ENCODE measurements at places on chromosomes 13 and 19.

- DNase-seq, result no peak
Observed at GRCh38 chr13:93789058-93789457, 562.5 kb downstream of the GPC6 start.

DNA sequence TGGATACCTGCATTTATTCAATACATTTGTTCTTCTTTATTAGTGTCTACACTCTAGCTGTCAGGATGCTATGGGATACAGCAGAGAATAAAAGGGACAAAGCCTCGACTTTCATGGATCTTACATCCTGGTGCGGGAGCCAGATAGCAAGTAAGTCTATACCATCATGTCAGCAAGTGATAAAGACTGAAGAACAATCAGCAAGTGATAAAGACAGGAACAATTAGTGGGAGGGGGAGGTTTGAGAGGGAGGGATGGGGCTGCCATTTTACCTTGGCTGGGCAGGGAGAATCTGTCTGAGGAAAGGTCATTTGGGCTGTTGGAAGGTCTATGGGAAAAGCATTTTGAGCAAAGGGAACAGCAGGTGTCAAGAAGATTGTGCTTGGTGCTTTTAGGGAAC, 2.6 kb upstream of the UBE2S start:
- no peak for DNase-seq

- DNase-seq, result no peak
Observed at GRCh38 chr13:108919036-108919907, 289.9 kb downstream of the MYO16 start.

DNA sequence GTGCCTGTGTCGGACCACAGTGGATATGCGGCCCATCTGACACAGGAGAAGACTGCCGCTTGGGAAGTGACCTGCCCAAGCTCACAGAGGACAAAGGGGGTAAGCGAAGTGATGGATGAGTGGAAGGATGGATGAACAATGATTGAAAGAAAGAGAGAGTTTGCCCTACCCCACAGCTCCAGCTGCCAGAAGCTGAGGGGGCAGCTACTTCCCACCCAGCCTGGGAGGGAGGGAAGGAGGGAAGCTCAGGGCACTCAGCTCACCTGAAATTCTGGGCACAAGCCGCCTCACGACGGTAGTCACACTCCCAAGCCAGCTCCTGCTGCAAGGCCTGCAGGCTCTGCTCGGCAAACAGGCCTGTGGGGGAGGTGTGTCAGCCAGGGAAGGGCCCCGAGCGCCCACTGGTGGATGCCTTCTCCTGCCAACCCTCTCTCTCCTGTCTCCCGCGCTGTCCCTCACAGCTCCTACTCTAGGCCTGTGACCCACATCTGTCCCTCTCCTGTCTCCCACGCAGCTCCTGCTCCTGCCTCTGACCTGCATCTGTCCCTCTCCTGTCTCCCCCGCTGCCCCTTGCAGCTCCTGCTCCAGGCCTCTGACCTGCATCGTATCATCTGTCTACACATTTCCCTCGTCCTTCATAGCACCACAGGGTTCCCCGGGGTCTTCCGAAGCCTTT, 12.0 kb upstream of the NUMBL start:
- no peak for DNase-seq

- no peak for DNase-seq
Observed at GRCh38 chr13:41398494-41399170, 58.7 kb upstream of the RGCC start.

DNA sequence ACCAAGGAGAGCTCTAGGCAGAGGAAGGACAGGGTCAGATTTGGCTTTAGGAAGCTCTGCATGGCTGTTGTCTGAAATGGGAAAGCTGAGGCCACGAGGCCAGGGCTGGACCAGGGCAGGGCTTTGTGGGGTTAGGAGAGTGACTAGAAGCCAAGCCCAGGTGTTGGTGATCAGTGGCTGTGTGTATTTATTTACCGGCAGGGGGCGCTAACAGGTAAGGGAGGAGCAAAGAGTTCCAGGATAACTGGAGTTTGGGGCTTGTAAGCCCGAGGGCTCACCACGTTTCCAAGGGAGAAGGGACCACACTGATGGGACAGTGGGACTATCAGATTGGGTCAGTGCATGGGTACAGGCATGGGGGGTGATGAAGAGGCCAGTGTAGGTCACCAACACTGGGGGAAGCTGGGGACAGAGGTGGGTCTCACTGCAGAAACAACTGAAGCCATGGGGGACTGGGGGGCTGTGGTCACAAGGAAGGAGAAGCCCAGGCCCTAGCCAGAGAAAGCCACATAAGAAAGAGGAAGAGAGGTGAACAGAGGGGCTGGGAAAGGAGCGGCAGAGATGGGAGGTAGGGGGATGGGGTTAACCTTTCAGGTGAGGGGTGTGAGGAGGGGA, 3.9 kb downstream of the TMEM147 start:
- peak; percentile 46 for DNase-seq

DNA sequence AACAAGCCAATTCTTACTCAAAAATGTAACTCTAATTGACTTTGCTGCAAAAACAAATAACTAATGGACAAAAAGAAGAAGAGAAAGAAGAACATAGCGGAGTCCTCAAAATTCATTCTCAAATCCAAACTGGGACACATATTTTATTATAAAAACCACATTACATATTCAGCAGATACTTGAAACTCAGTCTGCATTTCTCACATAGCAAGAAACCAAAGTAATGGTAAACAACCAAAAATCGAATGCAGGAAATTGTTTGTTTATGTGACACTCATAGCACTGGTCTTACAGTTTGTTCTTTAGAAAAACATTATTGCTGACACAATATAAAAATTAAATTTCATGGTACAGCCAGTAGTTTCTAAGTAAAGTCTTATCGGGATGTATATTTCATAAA, 789.8 kb downstream of the SLITRK6 start:
- no peak for DNase-seq
